Activated CD4-positive, alpha-beta memory T cell treated with anti-CD3 and anti-CD28 coated beads for 36 hours (primary cell): ENCODE measurements at places on chromosomes 11 and 22. TPM values are rescaled to one million over a fixed set of nuclear protein-coding genes. Genes with fewer than 3 reads are reported as not detected.

GRCh38 chr11:44737245-44738085, 10.7 kb downstream of the TSPAN18 start:
- peak; percentile 19 for DNase-seq

The GGTLC3 gene
- total RNA-seq: not detected

GRCh38 chr11:8543278-8543677, 50.8 kb downstream of the STK33 start:
- no peak for DNase-seq

DNA sequence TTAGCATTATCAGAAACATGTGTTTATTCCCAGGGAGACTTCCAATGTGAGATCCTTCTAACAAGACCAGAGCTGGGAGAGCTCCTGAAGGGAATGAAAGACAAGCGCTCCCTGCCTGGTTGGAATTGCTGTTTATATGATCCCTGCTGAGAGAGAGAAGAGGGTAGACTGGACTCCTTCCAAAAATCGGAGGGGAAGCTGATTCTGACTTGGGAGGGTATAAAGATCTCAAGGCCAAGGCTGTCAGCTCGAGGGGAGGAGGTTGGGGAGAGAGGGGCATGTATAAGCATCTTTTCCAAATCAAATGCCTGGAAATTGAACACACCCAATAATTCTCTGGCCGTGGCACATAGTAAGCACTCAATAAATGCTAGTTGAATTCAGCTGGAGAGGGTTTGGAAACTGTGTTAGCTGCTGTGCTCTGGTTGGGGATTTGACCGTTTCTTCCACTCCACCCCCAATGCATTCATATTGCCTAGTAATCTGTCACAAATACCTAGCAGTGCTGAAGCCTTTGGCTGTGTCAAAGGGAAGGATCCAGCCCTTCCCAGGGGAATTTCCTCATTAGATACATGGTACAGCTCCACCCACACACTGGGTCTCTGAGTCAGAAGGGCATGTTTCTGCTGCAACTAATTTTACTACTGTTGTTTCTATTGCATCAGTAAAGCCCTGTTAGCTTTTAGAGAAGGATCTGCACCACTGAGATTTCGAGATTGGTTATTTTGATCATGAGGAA, 61.5 kb downstream of the CACNG2 start:
- DNase-seq: no peak

GRCh38 chr22:41799486-41800347, 762 bp upstream of the CCDC134 start:
- peak; percentile 38 for DNase-seq

GRCh38 chr11:79155237-79155636, 285.6 kb downstream of the TENM4 start:
- no peak for DNase-seq

The OR52N1 gene
- not detected for total RNA-seq

The DEUP1 gene
- not detected for total RNA-seq

The SIK2 gene
- total RNA-seq: 6.2 TPM

DNA sequence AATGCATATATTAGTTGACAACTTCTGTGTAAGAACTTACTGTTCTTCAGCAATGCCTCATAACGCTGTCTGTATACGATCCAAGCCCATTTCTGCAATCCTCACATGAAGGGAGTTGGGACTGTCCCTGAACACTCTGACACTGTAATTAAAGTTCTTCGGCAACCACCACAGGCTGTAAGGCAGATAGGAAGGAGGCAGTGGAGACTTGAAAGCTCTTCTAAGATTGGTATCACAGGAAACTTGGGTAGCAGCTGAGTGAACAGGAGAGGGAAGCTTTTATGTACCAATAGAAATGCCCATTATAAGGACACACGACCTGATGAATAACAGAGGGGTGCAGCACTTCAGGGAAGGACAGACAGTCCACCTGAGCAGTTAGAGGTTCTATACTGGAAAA, 12.0 kb upstream of the GAB2 start:
- DNase-seq: no peak

GRCh38 chr11:72038491-72038890, 39.8 kb downstream of the IL18BP start:
- no peak for DNase-seq

DNA sequence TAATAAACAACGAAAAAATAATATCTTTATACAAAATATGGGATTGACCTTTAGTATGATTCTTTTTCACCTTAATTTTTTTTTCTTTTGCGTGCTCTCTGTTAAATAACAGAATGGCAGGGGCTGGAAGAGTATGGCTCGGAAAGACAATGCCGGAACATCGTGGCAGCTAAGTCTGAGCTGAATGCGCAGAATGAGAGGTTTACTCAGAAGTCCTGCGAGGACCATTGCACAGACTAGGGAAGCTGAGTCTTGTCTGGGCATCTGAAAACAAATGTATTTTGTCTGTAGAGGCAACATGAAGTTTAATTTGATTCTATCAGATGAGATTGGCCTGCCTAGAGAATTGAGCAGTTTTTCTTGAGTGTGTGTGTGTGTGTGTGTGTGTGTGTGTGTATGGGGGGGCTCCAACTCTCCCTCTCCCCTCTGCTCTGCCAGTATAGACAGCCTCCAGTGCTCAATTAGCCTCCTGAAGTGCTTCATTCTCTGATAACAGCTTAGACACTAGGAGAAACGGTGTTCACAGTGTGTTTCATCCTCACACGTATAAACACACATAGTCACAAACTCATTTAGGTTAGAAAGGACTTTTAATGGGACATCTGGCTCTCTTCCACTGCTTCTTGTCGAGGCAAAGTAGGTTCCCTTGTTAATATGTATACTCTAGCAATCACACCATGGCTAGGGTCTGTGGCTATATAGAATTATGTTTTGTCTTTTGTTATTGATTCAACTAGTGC, 244.3 kb upstream of the SORL1-AS1 start:
- DNase-seq: no peak

DNA sequence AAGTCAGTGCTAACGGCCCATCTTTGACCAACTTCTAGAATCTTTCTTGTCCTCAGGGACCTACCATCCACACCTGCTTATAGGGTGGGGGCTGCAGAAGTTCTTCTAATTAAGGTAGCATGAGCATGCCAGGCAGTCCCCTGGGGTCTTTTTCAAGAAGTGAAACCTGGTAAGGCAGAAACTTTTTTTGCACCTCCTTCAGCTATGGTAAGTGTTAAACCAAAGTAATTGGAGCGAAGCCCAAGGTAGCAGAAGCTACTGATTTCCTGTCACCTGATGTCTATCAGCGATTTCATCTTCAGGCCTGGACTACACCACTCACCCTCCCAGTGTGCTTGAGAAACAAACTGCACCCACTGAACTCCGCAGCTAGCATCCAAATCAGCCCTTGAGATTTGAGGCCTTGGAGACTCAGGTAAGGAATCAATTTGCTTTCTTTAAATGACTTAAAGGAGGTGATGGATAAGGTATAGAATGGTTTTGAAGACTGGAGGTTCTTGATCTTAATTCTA, at the start of gene MS4A1:
TSS of gene MS4A1 (plus strand) at position 317 of the 512 bp plus-strand sequence. CDS start 6,528 bp downstream, outside the sequence.
- DNase-seq: no peak

GRCh38 chr11:89447845-89448244, 43.3 kb downstream of the NOX4 start:
- DNase-seq: no peak

GRCh38 chr22:50485221-50486131, 1.2 kb upstream of the MIOX start:
- DNase-seq: no peak

The LRRC74B gene
- total RNA-seq: not detected

DNA sequence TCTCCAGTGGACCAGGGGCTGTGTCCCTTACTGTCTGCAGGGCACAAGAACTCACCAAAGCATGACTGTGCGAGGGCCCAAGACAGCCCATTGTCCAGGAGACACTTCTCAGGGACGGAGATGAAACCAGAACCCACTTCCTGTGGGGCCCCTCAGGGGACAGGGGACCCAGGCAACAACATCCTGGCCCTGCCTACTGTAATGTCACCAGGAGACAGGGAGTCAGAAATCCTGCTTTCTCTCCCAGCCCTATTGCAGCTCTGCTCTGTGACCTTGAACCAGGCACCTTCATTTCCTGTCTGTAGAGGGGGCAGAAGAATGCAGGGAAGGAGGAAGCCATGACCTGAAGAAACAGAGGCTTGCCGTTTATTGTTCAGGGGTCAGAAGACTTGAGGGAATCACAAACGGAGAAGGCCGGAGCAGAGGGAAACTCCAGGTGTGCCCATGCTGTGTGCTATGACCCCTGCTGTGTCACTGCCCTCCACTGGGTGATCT, 98.0 kb downstream of the NAT10 start:
- DNase-seq: peak; percentile 25

The TCN1 gene
- not detected for total RNA-seq

The APOL3 gene
- total RNA-seq: 63.9 TPM
